NCI-H1436 treated with DMSO at 0.1 percent for 48 hours (cell line): ENCODE measurements at places on chromosomes 3 and 15.

GRCh38 chr3:62051506-62051905 lies 321.8 kb downstream of the FEZF2 start:
- no peak for DNase-seq

- DNase-seq, result no peak
Observed at GRCh38 chr3:135806317-135806716, 159.2 kb upstream of the PPP2R3A start.

DNA sequence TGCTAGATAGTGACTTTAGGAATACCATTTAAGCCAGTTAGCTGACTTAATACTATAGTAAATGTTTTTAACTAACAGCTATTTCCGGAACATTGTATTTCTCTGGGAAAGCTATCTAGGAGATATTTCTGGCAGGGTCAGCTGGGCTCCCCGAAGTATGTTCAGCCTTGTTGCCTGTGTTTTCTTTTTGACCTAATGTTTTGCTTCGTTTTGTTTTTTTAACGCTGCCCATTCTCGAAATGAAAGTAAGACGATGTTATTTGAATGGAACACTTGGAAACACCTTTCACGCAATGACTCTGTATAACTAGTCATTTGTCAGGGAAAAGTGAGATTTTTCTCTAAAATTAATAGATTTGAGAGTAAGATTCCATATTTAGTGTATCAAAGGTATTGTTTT lies 702.9 kb upstream of the NAALADL2 start:
- no peak for DNase-seq

DNA sequence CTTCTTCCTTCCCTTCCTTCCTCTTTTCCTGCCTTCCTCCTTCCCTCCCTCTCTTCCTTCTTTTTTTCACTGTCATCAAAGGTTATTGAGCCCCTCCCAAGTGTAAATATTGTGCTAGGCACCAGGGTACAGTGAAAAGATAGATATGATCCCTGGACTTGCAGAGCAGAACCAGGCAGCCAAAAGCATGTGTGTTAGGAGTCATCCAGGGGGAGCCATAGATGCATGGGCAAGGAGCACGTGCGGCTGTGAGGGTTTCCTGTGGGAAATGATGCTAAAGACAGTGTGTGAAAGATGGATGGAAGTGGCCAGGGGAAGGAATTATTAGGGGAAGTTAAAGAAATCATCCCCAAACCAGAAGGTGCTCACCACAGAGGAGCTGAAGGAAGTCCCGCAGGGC lies 65.2 kb downstream of the NR2F2 start:
- DNase-seq, result no peak
